ENCODE measurements at places on chromosomes 6 and 20. TPM values are rescaled to one million over a fixed set of nuclear protein-coding genes. Genes with fewer than 3 reads are reported as not detected.

HLA-DRB1 gene
- 20.5 TPM for polyA plus RNA-seq

C20orf96 gene
- 1.3 TPM for polyA plus RNA-seq

DNA sequence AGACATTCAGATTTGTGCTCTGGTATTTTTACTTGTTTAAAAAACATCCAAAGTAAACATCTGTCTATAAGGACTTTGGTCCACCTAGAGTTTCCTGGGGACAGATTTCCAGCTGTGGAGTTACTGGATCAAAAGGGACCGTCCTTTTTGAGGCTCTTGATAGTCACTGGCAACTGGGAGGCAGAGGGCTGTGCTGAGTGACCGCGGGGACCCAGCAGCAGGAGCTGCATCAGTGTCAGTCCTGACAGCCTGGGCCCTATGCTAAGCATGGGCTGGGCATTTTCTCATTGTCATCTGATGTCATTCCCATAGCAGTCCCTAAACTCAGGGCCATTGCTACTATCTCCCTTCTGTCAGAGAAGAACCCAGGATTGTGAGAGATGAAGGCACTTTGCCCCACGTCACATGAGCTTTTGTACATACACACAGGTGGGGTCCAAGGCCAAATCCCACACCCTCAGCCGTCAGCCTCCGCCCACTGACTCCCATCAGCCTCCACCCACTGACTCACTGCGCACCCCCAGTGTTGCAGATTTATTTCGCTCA is 293.8 kb downstream of the TAF4 start:
- no peaks in the 10 kb centered on the region for H3K27me3 ChIP-seq
- H3K36me3 ChIP-seq: no peaks in the 10 kb centered on the region
- H3K27ac ChIP-seq: no peak overlapping the region
- DNase-seq: no peak
- H3K4me1 ChIP-seq: no peaks in the 10 kb centered on the region

- H3K36me3 ChIP-seq: no peaks in the 10 kb centered on the region
- H3K27me3 ChIP-seq: no peaks in the 10 kb centered on the region
- no peak overlapping the region for H3K4me3 ChIP-seq
- H3K4me1 ChIP-seq: no peaks in the 10 kb centered on the region
These were observed 216.3 kb downstream of the ERMARD start for GRCh38 chr6:169967687-169968086.

GRCh38 chr6:124956018-124956417 is 6.2 kb upstream of the RNF217 start:
- H3K4me3 ChIP-seq: no peak overlapping the region
- no peak for DNase-seq
- H3K27ac ChIP-seq: no peak overlapping the region

- no peaks in the 10 kb centered on the region for H3K4me1 ChIP-seq
- no peaks in the 10 kb centered on the region for H3K27me3 ChIP-seq
- no peak for DNase-seq
- no peak overlapping the region for H3K4me3 ChIP-seq
These were observed 17.3 kb downstream of the SNX5 start for GRCh38 chr20:17951323-17951722.

Measured in psoas muscle (tissue), 8 donors.